ENCODE measurements at places on chromosomes 12 and 14.

DNA sequence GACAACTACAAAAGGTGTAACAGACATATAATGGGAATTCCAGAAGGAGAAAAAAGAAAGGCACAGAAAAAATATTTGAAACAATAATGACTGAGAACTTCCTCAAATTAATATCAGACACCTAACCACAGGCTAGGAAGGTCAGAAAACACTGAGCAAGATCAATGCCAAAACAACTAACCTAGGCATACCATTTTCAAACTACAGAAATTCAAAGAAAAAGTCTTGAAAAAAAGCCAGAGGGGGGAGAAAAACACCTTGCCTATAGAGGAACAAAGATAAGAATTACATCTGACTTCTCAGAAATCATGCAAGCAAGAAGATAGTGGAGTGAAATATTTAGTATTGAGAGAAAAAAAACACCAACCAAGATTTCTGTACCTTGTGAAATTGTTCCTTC lies 77.8 kb downstream of the RIN3 start:
- DNase-seq: no peak

GRCh38 chr12:108685469-108686260 lies 45.7 kb downstream of the CORO1C start:
- DNase-seq: no peak

- DNase-seq: no peak
Measured at GRCh38 chr12:65631621-65632111, 192.6 kb upstream of the HMGA2 start.

- no peak for DNase-seq
Measured at GRCh38 chr12:76470028-76470939, 89.3 kb downstream of the OSBPL8 start.

- DNase-seq: no peak
Measured at GRCh38 chr14:60544659-60545058, 35.7 kb downstream of the SIX6 start.

DNA sequence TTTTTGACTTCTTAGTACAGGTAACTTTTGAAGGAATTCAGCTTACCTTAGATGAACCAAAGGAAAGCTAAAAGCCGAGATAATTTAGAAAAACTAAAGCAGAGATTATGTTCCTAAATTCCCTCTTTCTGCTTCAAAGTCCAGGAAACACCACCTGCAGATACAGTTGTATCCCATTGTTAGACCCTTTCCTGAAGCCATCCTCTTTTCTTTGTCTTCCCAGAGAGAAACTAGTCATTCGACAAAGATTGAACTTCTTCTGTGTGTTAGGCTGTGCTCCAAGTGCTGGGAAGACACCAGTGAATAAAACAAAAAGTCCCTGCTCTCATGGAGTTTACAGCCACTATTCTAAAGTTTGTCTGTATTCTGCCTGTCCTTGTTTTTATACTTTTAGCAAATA lies 29.3 kb downstream of the PPM1A start:
- DNase-seq: no peak

DNA sequence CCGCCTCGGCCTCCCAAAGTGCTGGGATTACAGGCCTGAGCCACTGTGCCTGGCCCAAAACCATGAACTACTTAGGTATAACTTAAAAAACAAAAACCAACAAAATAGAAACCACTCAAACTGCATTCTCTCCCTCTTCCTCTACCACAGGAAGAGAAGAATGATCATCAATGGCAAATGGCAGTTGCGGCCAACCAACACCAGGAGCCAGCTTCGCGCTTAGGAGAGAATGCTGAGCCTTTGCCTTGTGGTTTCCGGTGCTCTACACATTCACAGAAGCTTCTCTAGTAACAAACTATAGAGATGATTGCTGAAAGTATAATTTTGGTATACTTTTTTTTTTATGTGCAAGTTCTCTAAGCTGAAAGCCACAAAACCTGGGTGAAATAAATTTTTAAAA lies 17.1 kb downstream of the CATSPERB start:
- DNase-seq: peak; percentile 37

DNA sequence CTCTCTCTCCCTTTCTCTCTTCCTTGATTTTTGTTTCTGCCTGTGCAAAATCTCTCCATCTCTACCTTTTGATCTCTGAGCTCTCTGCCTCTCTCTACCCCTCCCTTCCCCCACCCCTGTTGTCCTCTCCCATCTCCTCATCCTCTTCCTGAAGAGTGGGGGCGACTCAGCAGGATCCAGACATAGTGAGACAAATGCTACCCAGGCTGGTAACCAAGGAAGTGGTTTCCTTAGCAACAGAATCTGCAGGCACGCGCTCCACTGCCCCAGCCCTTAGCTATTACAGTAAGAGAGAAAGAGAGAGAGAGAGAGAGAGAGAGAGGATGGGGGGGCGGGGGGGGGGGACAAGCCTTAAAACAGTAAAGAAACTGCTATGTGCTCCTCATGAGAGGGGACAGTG lies 85.6 kb downstream of the CMKLR1 start:
- no peak for DNase-seq

DNA sequence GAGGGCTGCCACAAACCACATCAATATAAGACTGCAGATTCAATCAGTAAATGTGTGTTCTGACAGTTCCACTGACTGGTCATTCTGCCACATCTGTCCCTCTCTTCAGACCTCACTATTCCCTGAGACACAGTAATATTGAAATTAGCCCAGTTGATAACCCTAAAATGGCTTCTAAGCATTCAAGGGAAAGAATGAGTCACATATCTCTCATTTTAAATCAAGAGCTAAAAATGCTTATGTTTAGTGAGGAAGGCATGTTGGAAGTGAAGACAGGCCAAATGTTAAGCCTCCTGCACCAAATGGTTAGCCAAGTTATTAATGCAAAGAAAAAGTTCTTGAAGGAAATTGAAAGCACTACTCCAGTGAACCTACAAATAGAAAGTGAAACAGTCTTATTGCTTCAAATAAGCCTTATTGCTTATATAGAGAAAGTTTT lies 24.5 kb upstream of the KIF21A start:
- no peak for DNase-seq

DNA sequence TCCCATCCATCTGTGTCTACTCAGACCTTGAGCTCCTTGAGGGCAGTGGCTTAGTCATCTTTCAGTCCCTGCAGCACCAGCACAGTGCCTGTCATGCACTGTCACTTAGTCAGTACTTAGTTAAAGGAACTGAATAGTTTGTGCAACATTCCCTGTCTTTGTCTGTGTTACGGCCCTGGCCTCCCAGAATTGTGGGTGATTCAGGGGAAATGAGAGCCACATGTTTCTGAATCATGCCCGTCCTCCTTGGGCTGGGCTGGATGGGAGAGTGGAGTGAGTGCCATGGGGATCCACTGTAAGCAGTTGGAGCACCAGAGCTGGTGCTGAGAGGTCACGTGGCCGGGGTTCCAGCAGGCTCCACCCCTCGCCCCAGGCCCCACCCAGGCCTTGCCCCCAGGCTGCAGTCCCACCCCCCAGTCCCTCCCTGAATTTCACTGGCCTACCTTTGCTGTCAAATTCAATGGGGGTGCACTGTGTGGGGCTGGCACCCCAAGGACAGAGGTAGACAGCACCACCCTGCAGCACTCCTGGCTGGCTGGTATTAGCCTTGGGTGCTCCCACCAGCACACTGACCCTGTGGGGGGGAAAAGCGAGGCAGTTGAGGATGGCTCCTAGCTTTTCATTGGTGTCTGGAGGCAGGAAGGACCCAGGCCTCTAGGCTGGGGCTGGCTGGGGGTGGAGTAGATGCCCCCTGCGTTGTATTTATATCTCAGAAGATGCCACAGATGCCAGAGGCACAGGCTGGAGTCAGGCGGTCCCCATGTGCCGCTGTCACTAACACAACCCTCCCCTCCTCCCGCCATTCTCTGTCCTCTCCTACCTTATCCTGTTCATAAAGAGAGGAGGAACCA lies 7.5 kb downstream of the ITGA5 start:
- DNase-seq: peak; percentile 76

DNA sequence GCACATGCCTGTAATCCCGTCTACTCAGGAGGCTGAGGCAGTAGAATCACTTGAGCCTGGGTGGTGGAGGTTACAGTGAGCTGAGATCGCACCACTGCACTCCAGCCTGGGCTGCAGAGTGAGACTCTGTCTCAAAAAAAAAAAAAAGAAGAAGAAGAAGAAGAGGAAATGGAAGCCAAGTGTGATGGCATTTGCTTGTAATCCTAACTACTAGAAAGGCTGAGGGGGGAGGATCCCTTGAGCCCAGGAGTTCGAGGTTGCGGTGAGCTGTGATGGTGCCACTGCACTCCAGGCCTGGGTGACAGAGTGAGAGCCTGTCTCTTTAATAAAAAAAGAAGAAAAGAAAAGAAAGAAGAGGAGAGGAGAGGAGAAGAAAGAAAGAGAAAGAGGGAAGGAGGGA lies 52.1 kb downstream of the LGMN start:
- DNase-seq: no peak

GRCh38 chr12:110042264-110042663 lies 6.1 kb downstream of the C12orf76 start:
- no peak for DNase-seq

- DNase-seq: no peak
Measured at GRCh38 chr12:117060929-117061305, 38.3 kb downstream of the TESC start.

GRCh38 chr12:4564818-4565217 lies 2.8 kb downstream of the DYRK4 start:
- DNase-seq: no peak

- DNase-seq: peak; percentile 24
Measured at GRCh38 chr12:52132754-52133161, 53.3 kb downstream of the SMIM41 start.
